ENCODE measurements at places on chromosomes 13 and 19. TPM values are rescaled to one million over a fixed set of nuclear protein-coding genes. Genes with fewer than 3 reads are reported as not detected.

The CEACAM3 gene
- total RNA-seq: not detected

The CEACAM7 gene
- not detected for total RNA-seq

The C19orf81 gene
- not detected for total RNA-seq

The ZNF426 gene
- 31.8 TPM for total RNA-seq

The SELENOV gene
- total RNA-seq: not detected

The LILRA1 gene
- total RNA-seq: not detected

The NCCRP1 gene
- not detected for total RNA-seq

GRCh38 chr13:41470196-41470595 is 12.8 kb downstream of the RGCC start:
- no peak overlapping the region for H3K27ac ChIP-seq
- H3K27me3 ChIP-seq: no peaks in the 10 kb centered on the region
- no peaks in the 10 kb centered on the region for H3K36me3 ChIP-seq
- H3K4me1 ChIP-seq: peaks cover 7% of the 10 kb centered on the region
- no peak overlapping the region for H3K4me3 ChIP-seq
- DNase-seq: no peak

- no peaks in the 10 kb centered on the region for H3K36me3 ChIP-seq
- H3K4me3 ChIP-seq: peak overlapping the region; percentile 99
- H3K27ac ChIP-seq: peak overlapping the region; percentile 33
- no peak for DNase-seq
- no peaks in the 10 kb centered on the region for H3K27me3 ChIP-seq
These were observed 485 bp upstream of the ZNF845 start for GRCh38 chr19:53333066-53333462.

GRCh38 chr13:73060251-73061160 is 1.7 kb downstream of the KLF5 start:
- DNase-seq: peak; percentile 82
- no peaks in the 10 kb centered on the region for H3K27me3 ChIP-seq
- H3K4me1 ChIP-seq: peaks cover 19% of the 10 kb centered on the region
- H3K4me3 ChIP-seq: peak overlapping the region; percentile 84
- peaks cover 15% of the 10 kb centered on the region for H3K36me3 ChIP-seq
- H3K27ac ChIP-seq: peak overlapping the region; percentile 63
